ENCODE measurements at places on chromosomes 16 and 17. TPM values are rescaled to one million over a fixed set of nuclear protein-coding genes. Genes with fewer than 3 reads are reported as not detected.
A peak's percentile ranks its signal among the peaks of the same experiment; 100 is the strongest.

DNA sequence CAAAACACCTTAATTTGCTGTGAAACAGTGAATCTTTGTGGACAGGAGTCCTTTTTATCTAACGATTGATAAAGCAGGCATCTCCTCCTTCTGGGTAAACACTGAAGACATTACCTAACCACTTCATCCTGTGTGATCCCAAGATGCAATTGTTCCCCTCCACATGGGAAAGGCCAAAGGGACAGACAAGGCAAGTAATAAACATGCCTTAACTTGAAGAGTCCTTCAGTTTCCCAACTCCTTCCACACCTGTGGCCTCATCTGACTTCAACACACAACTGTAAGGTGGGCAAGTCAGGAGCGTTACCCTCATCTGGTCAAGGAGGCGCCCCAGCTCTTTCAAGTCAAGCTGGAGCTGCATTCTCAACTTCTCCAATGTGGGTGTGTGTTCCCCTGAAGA, 278.6 kb downstream of the ABCC12 start:
- DNase-seq, result no peak

- peak; percentile 94 for DNase-seq
These were observed at the start of gene PSMD3 for GRCh38 chr17:39980351-39981206. Gene PSMD3, plus strand, starts transcription at chr17:39980807. Its CDS starts 164 bp downstream, at chr17:39980971.

GRCh38 chr16:1542166-1542500, 8.7 kb downstream of the TMEM204 start:
- DNase-seq, result no peak

DNA sequence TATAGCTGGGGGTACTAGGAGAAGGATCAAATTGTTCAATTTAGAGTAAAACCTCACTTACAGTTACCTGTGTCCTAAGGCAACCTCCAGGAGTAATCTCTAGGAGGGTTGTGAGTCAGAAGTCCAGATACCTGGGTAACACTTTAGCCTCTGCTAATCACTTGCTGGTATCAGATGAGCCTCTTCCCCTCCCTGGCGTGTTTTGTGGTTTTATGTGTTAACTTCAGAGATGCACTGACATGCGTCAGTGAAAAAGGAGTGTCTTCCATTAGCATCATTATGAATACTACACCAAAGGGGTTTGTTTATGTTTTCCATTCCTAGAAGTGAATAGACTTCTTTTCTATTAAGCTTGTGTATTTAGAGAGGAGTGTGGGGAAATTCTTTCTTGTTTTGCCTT, 208.2 kb downstream of the FTO start:
- no peak for DNase-seq

- no peak for DNase-seq
These were observed 13.7 kb upstream of the XYLT2 start for GRCh38 chr17:50332196-50332595.

DNA sequence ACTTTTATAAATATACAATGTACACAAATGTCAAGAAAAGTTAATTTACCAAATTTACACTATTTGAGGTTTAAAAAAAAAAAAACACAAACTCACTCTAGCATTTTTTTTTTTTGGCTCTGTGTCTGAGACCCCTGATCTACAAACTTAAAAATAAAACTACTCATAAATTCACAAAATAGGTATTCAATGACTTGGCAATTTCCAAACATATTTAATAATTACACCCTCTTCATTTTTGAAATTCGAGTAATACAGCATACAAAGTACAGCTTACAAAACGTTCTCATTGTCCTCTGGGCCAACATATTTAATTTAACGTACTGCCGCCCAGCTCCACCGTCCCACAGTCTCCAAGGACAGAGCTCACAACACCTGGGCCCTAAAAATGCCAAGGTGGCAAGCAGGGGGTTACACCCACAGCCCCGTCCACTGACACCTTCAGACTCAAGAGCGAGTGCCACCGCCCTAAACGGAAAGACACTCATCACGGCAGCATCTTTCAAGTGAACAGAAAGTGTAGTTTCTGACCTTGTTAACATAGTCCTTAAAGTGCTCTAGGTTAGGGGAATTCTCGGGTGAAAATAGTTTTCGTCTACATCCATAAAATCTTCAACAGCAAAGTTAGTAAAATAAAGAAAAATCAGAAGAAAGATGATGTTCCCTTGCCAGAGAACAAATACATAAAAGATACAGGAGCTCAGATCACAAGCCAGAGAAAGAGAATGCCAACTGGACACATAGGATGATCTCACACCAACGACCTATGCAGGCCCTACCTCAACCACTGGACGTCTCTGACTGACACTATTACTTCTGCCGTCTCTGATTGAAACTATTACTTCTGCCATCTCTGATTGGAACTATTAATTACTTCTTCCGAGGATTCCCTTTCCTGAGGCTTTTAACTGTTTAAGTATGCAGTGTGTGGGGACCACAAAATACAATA, 4.2 kb downstream of the ADCY9 start:
- DNase-seq, result no peak

GRCh38 chr17:6701719-6702118, 11.4 kb downstream of the SLC13A5 start:
- DNase-seq, result peak; percentile 56

- DNase-seq, result no peak
These were observed 205.6 kb downstream of the RPTOR start for GRCh38 chr17:80750263-80750662.

GRCh38 chr16:28107232-28107631, 43.7 kb upstream of the GSG1L start:
- no peak for DNase-seq

DNA sequence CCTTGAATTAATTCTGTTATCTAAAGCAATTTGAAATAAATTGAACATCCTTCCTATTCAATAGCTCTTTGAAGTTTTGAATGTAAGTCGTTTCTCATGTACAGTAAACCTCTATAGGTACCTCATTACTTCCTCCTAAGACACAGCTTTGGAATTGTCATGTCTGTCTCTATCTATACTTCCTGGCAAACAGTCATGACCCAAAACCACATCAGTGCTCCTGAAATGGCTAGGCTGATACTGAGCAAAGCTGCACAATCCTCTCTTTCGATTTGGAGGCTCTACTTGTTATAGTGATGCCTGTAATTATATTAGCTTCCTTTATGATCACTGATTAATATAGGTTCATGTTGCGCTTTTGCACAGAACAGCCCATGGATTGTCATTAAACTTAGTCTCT, 110.1 kb downstream of the ADAMTS18 start:
- no peak for DNase-seq

Gene ARHGAP44
- total RNA-seq, result not detected

Gene ACSM3
- 9.0 TPM for total RNA-seq

Gene CCNF
- 67.7 TPM for total RNA-seq
